ENCODE measurements at places on chromosomes 7 and 10.

GRCh38 chr7:115707258-115708012 lies 323.1 kb downstream of the TFEC start:
- peak; percentile 31 for DNase-seq

DNA sequence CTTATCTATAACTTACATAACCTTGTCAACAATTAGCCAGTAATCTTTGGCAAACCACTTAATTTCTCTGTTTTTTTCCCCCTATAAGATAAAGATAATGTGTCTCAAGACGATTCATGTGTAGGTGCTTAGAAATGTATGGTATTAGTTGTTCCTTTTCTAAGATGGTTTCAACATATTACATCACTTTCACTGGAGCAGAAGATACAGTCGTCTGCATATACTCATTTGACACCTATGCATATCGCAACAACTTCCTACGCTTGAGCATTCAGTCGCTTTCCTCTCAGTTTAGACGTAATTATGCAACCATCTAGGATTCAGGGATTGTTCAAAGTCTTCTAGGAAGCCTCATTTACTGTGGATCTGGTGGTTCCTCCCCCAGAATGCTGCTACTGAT lies 396.7 kb downstream of the PHTF2 start:
- DNase-seq = no peak

DNA sequence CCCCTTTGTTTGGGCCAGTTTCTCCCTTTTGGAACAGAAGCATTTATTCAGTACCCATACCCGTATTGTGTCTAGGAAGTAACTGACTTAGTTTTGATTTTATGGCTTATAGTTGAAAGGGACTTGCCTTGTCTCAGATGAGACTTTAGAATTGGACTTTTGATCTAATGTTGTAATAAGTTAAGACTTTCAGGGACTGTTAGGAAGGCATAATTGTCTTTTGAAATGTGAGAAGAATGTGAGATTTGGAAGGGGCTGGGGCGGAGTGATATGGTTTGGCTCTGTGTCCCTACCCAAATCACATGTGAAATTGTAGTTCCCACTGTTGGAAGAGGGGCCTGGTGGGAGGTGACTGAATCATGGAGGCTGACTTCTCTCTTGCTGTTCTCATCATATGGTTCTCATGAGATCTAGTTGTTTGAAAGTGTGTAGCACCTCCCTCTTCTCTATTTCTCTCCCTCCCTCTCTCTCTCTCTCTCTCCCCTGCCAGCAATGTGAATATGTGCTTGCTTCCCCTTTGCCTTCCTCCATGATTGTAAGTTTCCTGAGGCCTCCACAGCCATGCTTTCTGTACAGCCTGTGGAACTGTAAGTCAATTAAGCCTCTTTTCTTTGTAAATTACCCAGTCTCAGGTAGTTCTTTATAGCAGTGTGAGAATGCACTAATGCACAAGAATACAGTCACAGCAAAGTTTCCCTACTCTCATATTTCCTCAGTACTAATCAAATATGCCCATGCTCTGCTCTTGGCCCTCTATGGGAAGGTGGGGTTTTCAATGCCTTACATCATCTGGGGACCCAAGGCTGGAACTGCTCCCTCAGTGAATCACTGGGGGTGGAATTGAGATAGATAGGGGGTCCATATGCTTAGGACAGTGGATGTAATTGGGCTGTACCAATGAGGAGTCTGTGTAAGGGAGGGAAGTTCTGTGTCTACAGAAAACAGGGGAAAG lies 17.2 kb upstream of the AKR1C1 start:
- no peak for DNase-seq

DNA sequence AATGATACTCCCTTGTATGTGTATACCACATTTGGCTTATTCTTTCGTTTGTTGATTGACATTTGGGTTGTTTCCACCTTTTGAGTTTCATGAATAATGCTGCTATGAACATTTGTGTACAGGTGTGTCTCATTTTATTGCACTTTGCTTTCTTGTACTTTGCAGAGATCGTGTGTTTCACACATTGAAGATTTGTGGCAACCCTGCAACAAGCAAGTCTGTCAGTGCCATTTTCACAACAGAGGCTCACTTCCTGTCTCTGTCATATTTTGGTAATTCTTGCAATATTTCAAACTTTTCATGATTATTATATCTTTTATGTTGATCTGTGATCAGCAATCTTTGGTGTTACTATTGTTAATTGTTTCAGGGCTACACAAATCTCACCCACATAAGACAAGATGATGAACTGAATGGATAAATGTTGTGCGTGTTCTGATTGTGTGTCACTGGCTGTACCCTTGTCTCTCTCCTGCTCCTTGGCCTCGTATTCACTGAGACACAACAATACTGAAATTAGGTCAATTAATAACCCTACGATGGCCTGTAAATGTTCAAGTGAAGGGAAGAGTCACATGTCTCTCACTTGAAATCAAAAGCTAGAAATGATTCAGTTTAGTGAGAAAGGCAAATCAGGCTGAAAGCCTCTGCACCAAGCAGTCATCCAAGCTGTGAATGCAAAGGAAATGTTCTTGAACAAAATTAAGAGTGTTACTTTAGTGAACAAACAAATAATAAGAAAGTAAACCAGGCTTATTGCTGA lies 133.6 kb upstream of the JCAD start:
- no peak for DNase-seq

DNA sequence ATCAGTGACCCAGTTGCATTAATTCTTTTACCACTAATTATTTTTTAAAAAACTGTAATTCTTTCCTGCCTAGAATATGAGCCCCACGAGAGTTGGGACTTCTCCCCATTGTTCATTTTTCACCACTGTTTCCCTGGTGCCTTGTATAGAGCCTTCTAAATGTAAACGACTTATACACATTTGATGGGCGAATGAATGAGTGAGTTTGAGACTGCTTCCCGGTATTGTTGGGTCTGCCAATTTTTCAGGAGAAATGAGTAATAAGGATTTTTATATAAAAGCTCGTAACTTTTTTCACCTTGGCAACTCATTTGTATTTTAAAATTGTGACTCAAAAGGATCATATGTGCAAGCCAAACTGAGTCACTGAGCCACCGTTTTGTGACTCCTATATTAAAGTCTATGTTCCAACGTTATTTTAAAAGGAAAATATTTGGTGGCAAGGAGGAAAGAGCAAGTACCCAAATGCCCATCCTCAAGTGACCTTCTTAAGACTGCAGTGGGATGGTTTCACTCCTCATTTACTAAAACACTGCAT lies 621.3 kb downstream of the KCNMA1 start:
- DNase-seq = no peak

DNA sequence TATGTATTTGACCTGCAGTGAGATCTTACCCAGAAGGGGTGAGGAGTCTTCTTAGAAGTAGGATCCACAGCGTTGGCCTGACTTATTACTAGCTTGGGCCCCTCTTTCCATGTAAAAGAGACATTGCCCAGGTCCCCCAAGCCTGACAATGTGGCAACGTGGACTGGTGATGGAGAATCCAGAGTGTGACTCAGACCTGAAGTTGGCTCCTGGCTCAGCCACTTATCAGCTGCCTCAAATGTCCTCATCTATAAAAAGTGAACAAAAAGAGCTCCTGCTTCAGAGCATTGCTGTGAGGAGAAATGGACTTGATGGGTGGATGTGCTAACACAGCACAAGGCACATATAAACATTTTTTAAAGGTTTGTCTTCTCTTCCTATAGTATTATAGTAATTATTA lies 35.4 kb upstream of the TECTB start:
- no peak for DNase-seq

- peak; percentile 63 for DNase-seq
These were observed 742 bp downstream of the LMBR1 start for GRCh38 chr7:156892081-156892800.

DNA sequence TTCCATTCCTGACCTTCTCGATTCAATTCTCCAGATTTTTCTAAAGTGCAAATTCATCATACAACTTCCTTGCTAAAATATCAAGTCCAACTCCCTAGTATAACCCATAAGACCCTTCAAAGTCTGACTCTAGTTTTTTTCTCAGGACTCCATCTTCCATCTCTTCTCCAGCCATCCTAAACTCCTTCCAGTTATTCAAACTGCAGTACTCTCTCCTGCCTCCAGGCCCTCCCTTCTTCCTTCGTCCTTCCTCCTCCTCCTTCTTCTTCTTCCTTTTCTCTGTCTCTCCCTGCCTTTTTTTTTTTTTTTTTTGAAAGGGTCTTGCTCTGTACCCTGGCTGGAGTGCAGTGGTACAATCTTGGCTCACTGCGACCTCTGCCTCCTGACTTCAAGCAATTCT lies 111.9 kb downstream of the RELN start:
- DNase-seq = no peak

DNA sequence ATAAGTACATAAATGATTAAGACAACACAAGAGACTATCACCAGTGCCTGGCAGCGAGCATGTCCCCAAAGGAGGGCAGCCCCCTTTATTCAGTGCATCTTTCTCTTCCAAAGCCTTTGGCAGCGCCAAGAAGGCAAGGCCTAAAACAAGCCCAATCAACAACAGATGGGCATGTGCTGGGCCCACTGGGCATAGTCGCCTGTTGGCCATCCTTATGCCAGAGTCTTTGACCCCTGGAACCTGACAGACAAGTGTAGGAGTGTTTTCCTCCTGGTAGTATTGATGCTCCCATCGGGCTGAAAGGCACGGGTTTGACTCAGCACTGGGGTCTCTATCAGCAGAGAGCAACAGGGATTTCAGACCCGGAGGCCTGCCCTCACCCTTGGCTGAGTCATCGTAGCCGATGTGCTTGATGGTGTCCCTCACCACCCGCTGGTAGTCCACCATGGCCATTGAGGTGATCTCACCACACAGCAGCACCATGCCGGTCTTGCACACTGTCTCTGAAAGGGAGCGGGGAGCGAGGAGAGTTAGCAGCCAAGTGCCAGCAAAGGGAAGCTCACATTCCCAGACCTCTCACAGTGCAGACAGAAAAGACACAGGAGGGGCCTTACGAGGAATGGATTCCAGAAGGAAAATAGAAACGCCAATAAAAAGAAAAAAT lies 5.8 kb downstream of the MAT1A start:
- DNase-seq = no peak

- no peak for DNase-seq
These were observed 199.8 kb downstream of the RNLS start for GRCh38 chr10:88383276-88383675.

DNA sequence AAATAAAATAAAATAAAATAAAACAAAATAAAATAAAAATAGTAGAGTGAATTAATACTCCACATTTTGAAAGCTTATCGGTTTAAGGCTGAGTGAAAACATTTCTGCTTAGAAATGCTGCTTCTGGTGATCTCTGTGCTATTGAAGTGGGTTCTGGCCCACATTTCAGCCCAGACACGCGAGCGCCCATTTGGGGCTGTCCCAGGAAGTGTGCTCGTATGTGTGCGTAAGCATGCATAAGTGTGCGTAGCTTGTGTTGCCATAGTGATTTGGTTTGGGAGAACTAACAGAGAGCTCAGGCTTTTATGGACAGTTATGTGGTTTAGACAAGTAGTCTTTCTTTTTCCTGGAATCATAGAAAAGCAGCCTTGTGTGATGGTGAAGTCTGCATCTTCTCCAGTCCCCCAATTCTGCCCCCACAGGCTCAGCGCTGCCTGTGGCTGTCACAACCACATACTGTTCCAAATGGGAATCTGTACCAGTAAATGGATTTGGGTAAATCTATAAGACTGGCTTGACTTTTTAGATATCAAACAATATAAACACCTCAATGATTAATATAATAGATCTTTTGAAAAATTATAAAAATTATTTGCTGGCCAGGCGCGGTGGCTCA lies 29.8 kb upstream of the PURB start:
- DNase-seq = no peak

GRCh38 chr10:118256825-118257570 lies 85.1 kb downstream of the FAM204A start:
- DNase-seq = no peak

GRCh38 chr7:151659219-151659618 lies 139.5 kb upstream of the RHEB start:
- DNase-seq = no peak

GRCh38 chr7:56091591-56091990 lies 1.2 kb downstream of the PHKG1 start:
- no peak for DNase-seq

- no peak for DNase-seq
These were observed 422.7 kb upstream of the IGFBP3 start for GRCh38 chr7:46343802-46344201.

DNA sequence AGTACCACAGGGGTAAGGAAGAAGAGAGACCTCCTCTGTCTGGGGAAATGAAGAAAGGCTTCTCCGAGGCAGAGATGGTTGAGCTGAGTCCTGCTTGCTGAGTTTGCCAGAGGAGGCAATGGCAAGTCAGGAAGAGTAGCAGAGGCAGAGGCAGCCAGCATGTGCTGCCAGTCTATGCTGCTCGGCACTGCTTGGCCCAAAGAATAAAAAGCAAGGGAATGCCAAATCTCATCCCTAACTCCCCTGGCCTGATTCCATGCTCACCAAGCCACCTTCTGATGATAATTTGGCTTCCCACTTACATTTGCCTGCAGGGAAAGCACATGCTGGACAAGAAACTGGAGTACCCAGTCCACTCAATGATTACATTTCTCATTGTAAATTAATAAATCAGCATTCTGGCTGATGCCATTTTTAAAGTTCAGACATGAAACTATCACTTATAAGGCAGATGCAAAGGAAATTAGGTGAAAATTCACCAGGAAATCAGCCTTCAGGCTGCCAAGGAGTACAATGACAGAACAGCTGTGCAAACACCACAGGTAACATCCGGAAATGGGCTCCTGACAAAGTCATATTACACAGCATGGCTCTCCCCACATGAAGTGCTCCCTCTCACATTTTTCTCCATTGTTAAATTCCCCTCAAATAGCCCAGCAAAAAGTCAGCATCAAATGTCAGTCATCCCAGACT lies 245.9 kb downstream of the MTERF1 start:
- DNase-seq = no peak

DNA sequence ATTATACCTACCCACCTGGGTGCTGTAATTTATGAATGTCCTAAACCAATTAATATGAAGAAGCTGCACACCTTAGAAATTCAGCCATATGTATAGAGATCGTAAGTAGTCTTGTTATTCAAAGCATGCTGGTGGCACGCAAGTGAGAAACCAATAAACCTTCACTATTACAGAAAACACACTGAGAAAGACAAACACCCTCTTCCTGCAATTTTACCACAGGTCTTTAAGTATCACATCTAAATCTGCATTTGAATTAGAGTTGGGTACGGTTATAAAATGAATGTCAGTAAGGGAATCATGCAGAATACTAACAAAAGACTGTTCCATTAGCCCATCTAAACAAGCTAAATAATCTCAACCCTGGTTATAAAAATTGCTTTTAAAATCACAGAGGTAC lies 33.8 kb downstream of the CCNJ start:
- no peak for DNase-seq

GRCh38 chr10:102785818-102786217 lies 42.1 kb downstream of the WBP1L start:
- DNase-seq = no peak

DNA sequence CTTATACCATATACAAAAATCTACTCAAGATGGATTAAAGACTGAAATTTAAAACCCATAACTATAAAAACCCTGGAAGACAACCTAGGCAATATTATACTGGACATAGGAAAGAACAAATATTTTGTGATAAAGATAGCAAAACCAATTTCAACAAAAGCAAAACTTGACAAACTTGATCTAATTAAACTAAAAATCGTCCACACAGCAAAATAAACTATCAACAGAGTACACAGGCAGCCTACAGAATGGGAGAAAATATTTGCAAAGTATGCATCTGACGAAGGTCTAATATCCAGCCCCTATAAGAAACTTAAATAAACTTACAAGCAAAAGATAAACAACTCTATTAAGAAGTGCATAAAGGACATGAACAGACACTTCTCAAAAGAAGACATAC lies 240.1 kb downstream of the HGF start:
- no peak for DNase-seq

- no peak for DNase-seq
These were observed 227.8 kb upstream of the LRRTM3 start for GRCh38 chr10:66698069-66698468.

GRCh38 chr10:127974911-127975310 lies 68.0 kb downstream of the PTPRE start:
- no peak for DNase-seq

Measured in A549 (cell line).